ENCODE measurements at places on chromosomes 6 and 20. TPM values are rescaled to one million over a fixed set of nuclear protein-coding genes. Genes with fewer than 3 reads are reported as not detected.

The EGFL8 gene
- 6.0 TPM for total RNA-seq

The BHLHE23 gene
- not detected for total RNA-seq

The PDE7B gene
- 1.2 TPM for total RNA-seq

The DEFB124 gene
- not detected for total RNA-seq

The AGER gene
- 47.1 TPM for total RNA-seq

The ZNF391 gene
- 2.0 TPM for total RNA-seq

The OPN5 gene
- total RNA-seq = not detected

The HLA-DOA gene
- 1.6 TPM for total RNA-seq

DNA sequence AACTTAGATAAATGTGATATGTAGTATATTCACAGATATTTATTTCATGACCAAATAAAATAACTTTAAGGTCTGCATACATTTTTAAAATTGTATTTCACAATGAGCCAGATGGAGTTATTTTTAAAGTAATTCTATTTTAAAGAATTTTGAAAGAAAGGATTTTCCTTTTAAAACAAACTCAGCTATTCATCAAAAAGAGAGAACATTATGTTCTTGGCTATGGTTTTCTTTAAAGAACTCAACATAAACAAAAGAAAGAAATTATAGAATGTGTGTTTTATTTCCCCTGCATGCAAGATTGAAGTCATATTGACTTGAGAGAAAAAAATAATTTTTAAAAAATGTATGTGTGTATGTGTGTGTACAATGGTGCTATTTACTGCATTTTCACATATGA is 1023.6 kb upstream of the CITED2 start:
- H3K27me3 ChIP-seq = no peaks in the 10 kb centered on the region
- no peaks in the 10 kb centered on the region for H3K4me1 ChIP-seq
- H3K4me3 ChIP-seq = no peak overlapping the region
- H3K36me3 ChIP-seq = no peaks in the 10 kb centered on the region

- peaks cover 17% of the 10 kb centered on the region for H3K36me3 ChIP-seq
- peak; percentile 50 for DNase-seq
- no peaks in the 10 kb centered on the region for H3K27me3 ChIP-seq
- H3K4me1 ChIP-seq = peaks cover 31% of the 10 kb centered on the region
- H3K4me3 ChIP-seq = no peak within 1 kb of the TSS
- H3K27ac ChIP-seq = no peak within 1 kb of the TSS
Observed at GRCh38 chr6:132797951-132798868, at the start of gene SLC18B1. TSS of gene SLC18B1 (minus strand) at chr6:132798637. CDS start at chr6:132798456, 181 bp downstream.

DNA sequence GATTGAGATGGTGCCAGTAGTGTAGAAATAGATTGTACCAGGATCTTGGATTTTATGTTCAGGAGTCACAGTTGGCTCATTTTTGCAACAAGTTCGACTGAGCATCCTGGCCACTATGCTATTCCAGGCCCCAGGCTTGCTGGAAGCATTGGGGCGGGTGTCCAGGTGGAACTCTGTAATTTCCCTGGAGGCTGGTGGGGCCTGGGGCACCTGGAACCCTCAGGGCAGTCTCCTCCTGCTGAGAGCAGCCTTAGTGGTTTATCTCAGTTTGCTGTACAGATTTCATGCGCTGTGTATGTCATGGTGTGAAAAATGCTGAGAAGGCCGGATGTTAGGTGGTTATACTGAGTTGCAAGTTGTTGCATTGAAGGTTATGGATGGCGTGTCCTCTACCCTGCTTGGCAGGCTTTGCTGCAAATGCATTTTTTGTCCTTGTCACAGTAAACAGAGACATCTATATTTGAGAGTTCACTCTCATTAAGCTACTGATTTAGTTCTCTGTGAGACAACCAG is 135.1 kb upstream of the MYLIP start:
- peaks cover 3% of the 10 kb centered on the region for H3K4me1 ChIP-seq
- H3K27ac ChIP-seq = no peak overlapping the region
- H3K36me3 ChIP-seq = no peaks in the 10 kb centered on the region
- no peak overlapping the region for H3K4me3 ChIP-seq

GRCh38 chr6:112039431-112039770 is 14.5 kb upstream of the CCN6 start:
- H3K27ac ChIP-seq = no peak overlapping the region
- H3K4me1 ChIP-seq = peaks cover 42% of the 10 kb centered on the region
- DNase-seq = no peak
- no peaks in the 10 kb centered on the region for H3K27me3 ChIP-seq
- H3K36me3 ChIP-seq = no peaks in the 10 kb centered on the region
- no peak overlapping the region for H3K4me3 ChIP-seq

- no peak for DNase-seq
- peaks cover 13% of the 10 kb centered on the region for H3K27me3 ChIP-seq
- H3K4me3 ChIP-seq = peak overlapping the region; percentile 98
- peaks cover 27% of the 10 kb centered on the region for H3K36me3 ChIP-seq
Observed at GRCh38 chr6:44386929-44387345, 569 bp upstream of the CDC5L start.

- H3K4me3 ChIP-seq = no peak overlapping the region
- no peak overlapping the region for H3K27ac ChIP-seq
- no peaks in the 10 kb centered on the region for H3K4me1 ChIP-seq
- H3K36me3 ChIP-seq = no peaks in the 10 kb centered on the region
- no peak for DNase-seq
Observed at GRCh38 chr20:18101125-18101810, 36.4 kb upstream of the KAT14 start.

- no peak for DNase-seq
- H3K4me1 ChIP-seq = peaks cover 67% of the 10 kb centered on the region
- no peaks in the 10 kb centered on the region for H3K27me3 ChIP-seq
- H3K36me3 ChIP-seq = peaks cover 8% of the 10 kb centered on the region
- H3K27ac ChIP-seq = peak overlapping the region; percentile 87
Observed at GRCh38 chr6:143539106-143539505, 27.6 kb upstream of the FUCA2 start.

DNA sequence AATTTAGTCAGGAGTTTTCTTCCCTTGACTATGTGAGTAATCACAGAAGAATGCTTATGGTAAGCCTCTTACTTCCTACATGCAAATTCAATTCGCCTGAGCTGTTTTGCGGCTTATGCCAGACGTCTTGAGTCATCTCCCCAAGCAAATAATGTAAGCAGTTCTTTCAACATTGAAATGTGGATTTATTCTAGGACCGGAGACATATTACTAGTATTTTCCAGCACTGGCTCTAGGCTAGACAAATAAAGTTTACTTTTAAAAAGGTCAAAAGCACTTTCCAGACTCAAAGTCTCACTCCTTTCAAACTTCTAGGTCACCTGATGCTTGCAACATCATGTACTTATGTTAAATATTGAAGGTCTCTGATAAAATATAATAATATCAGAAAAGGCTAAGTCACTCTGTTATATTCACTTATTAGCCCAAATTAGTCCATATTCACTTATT is 38.1 kb upstream of the NOX3 start:
- H3K4me3 ChIP-seq = no peak overlapping the region
- no peak overlapping the region for H3K27ac ChIP-seq
- H3K4me1 ChIP-seq = no peaks in the 10 kb centered on the region
- H3K36me3 ChIP-seq = no peaks in the 10 kb centered on the region
- DNase-seq = no peak

DNA sequence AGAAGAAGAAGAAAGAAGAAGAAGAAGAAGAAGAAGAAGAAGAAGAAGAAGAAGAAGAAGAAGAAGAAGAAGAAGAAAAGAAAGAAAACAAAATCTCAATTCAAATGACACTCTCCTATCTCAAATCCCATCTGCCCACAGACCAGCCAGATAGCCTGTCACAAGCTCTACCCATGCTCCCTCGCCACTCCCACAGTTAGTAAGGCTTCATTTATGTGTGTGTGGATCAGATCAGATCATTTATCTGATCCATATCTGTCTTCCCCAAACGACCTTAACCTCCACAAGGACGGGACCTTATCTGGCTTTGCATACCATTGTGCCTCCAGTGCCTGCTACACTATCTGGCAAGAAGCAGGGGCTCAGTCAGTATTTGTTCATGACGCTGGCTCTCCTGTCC is 81.9 kb upstream of the RREB1 start:
- no peaks in the 10 kb centered on the region for H3K4me1 ChIP-seq
- no peak overlapping the region for H3K27ac ChIP-seq
- no peak for DNase-seq
- peaks cover 2% of the 10 kb centered on the region for H3K36me3 ChIP-seq
- peaks cover 15% of the 10 kb centered on the region for H3K27me3 ChIP-seq

GRCh38 chr20:49710971-49711666 is 2.6 kb downstream of the B4GALT5 start:
- no peak overlapping the region for H3K27ac ChIP-seq
- no peak for DNase-seq
- peaks cover 2% of the 10 kb centered on the region for H3K36me3 ChIP-seq
- H3K4me3 ChIP-seq = no peak overlapping the region

DNA sequence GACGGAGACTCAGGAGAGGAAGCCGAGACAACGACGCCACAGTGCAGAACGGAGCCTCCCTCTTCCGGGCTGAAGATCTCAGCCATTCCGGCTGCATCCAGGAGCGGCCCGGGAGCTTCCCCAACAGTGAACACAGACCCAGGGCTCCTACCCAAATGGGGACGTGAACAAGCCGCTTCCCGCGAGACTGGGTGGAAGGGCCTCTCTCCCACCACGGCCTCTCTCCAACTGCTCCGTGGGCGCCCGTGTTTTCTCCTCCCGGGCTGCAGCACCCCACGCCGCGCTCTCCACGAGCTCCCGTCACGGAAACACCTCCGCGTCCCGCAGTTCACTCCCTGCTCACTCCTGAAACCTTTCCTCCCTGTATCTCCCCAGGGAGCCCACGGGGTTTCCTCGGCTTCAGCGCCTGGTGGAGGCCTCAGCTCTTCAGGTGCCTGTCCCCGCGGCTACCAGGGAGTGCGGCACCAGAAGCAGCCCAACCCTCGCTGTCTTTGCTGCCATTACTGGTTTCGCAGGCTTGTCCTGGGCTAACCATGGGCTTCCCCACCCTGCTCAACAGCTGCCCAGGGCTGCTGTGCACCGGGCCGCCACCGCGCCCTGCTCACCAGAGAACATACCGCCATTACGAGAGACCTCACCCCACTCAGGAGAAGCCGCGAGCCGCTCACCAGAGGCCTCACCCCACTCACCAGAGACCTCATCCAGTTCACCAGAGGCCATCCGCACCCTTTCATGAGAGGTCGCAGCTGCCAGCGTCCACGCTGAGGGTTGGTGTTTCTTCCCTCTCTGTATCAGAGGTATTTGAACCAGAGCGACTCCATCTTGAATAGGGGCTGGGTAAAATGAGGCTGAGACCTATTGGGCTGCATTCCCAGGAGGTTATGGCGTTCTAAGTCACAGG is 922.8 kb downstream of the QKI start:
- no peak for DNase-seq
- no peaks in the 10 kb centered on the region for H3K36me3 ChIP-seq
- H3K27me3 ChIP-seq = no peaks in the 10 kb centered on the region
- no peak overlapping the region for H3K27ac ChIP-seq
- H3K4me3 ChIP-seq = no peak overlapping the region

DNA sequence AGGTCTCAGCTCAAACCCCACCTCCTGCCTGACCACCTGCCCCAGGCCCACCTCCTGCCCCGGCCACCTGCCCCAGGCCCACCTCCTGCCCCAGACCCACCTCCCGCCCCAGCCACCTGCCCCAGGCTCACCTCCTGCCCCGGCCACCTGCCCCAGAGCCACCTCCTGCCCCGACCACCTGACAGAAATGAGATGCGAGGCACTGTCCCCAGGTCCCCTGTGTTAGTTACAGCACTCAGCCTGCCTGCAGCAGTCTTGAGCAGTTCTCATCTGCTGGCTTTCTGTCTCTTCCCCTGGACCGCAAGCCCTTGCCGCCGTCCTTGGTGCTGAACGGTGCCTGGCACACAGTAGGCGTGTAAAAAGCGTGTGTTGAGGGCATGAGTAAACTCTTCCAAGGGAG is 79.5 kb downstream of the CDH4 start:
- H3K27ac ChIP-seq = no peak overlapping the region
- H3K27me3 ChIP-seq = no peaks in the 10 kb centered on the region
- no peak for DNase-seq
- no peak overlapping the region for H3K4me3 ChIP-seq
- no peaks in the 10 kb centered on the region for H3K36me3 ChIP-seq
- no peaks in the 10 kb centered on the region for H3K4me1 ChIP-seq

DNA sequence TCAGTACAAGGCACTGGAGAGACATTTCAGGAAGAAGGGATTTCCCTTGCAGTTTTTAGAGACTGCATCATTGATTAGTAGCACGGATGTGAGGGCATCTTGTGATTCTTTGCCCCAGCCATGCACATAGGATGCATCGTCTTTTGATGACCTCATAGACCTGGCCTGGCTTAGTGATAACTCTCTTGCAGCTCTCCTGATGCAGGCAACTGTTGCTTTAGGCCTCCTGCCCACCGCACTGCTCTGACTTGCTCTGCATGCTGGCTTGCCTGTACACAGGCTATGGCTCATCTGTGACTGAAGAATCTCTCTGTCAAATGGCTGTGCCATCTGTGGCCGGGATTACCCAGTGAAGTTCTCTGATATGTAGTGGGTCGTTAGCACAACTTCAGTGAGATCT is 207.7 kb upstream of the PTCHD4 start:
- H3K27me3 ChIP-seq = no peaks in the 10 kb centered on the region
- H3K4me1 ChIP-seq = no peaks in the 10 kb centered on the region
- DNase-seq = no peak
- H3K36me3 ChIP-seq = no peaks in the 10 kb centered on the region

DNA sequence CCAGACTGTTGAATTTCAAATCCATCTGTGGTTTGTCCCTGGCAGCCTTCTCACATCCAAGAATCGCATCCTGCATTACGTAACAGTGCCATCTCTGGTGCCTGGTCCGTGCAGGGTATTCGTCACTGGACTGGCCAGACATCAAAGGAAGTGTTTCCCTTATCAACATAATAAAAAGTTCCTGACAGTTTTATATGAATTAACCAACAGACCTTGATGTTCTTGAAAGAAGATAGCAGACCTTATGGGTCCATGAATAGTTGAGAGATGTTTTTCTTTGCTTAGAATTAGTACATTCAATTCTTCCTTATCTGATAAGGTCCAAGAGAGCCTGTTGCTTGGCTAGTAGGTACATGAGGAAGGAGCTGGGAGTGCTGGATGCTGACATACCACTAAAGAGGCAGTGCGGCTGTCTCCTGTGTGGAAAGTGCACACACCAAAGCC is 77.6 kb downstream of the PHACTR2 start:
- no peaks in the 10 kb centered on the region for H3K27me3 ChIP-seq
- H3K4me3 ChIP-seq = no peak overlapping the region
- DNase-seq = no peak
- peaks cover 2% of the 10 kb centered on the region for H3K36me3 ChIP-seq
- H3K4me1 ChIP-seq = peaks cover 14% of the 10 kb centered on the region

- peaks cover 38% of the 10 kb centered on the region for H3K27me3 ChIP-seq
- DNase-seq = no peak
- H3K36me3 ChIP-seq = no peaks in the 10 kb centered on the region
- H3K4me1 ChIP-seq = peaks cover 48% of the 10 kb centered on the region
Observed at GRCh38 chr20:43938932-43939761, 24.5 kb downstream of the TOX2 start.

GRCh38 chr20:59042151-59042795 is at the start of gene PRELID3B:
TSS of gene PRELID3B (minus strand) at chr20:59042786. CDS start at chr20:59042730, 56 bp downstream.
- peaks cover 26% of the 10 kb centered on the region for H3K36me3 ChIP-seq
- H3K27ac ChIP-seq = peak within 1 kb of the TSS; percentile 91
- H3K4me1 ChIP-seq = peaks cover 51% of the 10 kb centered on the region
- no peaks in the 10 kb centered on the region for H3K27me3 ChIP-seq

DNA sequence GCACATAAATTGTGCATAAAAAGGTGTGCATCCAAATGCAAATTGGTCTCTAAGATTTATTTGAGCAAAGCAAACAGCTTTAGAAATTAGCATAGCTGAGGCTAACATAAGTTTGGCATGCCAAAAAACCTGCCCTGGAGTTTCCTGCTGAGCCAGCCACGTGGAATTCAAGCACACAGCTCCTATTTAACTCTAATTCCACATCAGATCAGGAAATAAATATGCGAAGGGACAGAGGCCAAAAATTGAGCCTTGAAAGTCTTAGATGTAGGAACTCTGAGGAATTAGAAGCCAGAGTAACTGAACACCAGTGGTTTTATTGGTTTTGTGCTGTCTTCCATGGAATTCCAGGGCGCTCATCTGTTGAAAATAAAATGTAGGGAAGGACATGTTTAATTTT is 19.6 kb downstream of the SOBP start:
- peaks cover 6% of the 10 kb centered on the region for H3K27me3 ChIP-seq
- no peak overlapping the region for H3K27ac ChIP-seq
- DNase-seq = no peak
- no peaks in the 10 kb centered on the region for H3K4me1 ChIP-seq
